ENCODE measurements at places on chromosomes 13 and 19. TPM values are rescaled to one million over a fixed set of nuclear protein-coding genes. Genes with fewer than 3 reads are reported as not detected.

- no peak for DNase-seq
These were observed at the start of gene SMIM17 for GRCh38 chr19:56642711-56643459. Gene SMIM17 (plus strand): TSS chr19:56643159. CDS start chr19:56645668, 2,509 bp downstream.

The ELAVL1 gene
- polyA plus RNA-seq = 28.4 TPM

- DNase-seq = no peak
These were observed 56.8 kb downstream of the POLR1D start for GRCh38 chr13:27678306-27679040.

DNA sequence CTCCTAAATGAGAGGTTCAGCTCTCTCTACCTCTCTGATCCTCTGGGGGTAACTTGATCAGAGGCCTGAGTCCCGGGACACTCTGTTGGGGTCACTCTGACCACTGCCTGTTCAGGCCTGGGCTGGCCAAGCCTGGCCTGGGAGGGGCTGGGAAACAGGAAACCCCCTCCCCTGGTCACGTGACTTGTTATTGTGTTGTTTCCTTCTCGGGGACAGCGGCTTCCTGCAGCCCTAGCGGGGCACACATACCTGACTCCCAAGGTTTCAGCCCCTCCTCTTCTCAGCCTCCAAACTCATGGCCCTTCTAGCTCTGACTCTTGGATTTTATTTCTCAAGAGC is at the start of gene USHBP1:
USHBP1 (minus strand) TSS at position 105 of the 339 bp plus-strand sequence. CDS start 446 bp downstream, outside the sequence.
- peak; percentile 64 for DNase-seq

DNA sequence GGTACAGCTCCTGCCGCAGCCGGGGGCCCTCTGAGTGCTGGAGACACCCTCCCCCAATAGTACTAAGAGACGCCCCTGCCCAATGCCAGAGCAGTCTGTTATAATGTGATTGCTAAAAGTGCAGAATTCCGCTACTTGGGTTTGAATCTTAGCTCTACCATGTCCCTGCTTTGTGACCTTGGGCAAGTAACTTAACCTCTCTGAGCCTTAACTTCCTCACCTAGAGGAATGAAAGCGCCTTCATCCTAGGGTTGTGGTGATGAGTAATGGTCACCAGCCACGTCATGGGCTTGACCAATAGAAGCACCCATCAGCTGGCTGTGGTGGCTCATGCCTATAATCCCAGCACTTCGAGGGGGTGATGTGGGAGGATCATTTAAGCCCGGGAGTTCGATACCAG is 6.5 kb downstream of the PLEKHG2 start:
- no peak for DNase-seq

The IGSF23 gene
- polyA plus RNA-seq = not detected

DNA sequence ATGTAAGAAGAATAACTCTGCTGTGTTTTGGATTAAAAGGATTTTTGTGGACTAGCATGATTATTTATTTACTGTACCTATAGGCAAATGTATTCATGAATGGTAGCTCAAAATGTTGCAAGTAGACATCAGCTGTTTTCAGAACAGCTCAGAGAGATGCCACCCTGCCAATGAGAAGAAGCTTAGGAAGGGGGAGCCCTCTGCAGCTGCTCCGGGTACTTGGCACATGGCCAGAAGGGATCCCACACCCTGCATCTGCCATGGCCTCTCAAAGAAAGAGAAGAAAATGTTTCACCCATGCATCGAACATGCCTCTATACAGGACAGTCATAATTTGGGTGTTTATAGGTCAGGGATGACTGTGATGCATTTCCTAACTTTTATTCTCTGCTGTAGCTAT is 30.5 kb upstream of the MBNL2 start:
- DNase-seq = no peak
